ENCODE measurements at places on chromosomes 5 and 9.
A peak's percentile ranks its signal among the peaks of the same experiment; 100 is the strongest.

DNA sequence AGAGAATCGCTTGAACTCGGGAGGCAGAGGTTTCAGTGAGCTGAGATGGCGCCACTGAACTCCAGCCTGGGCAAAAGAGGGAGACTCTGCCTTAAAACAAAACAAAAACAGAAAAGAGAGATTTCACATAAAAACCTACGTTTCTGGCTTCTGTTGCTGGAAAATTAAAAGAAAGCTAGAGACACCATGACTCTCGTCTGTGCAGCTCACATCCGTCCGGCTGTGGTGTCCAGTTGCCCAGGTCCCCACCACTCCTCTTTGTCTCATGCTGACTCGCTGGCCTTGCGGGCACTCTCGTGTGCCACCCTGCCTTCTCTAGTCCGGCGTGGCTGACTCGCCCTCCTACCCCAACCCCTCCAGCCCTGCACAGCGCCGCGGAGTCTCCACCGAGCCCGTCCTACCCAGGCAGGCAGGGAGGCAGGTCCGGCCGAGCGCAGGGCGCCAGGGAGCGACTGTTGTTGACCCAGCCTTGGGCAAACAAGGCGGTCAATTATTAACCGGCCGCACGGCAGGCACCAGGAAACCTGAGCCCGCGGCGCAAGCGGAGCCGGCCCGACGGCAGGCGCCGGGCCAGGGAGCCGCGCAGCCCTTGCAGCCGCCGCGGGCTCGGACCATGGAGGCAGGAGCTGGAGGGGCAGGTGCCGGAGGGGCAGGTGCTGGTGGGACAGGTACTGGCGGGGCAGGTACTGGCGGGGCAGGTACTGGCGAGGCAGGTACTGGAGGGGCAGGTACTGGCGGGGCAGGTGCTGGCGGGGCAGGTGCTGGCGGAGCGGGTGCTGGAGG is at the start of gene PRRT1B:
TSS of gene PRRT1B (plus strand) at position 521 of the 783 bp plus-strand sequence. CDS start at position 614, 93 bp downstream.
- no peak for DNase-seq

DNA sequence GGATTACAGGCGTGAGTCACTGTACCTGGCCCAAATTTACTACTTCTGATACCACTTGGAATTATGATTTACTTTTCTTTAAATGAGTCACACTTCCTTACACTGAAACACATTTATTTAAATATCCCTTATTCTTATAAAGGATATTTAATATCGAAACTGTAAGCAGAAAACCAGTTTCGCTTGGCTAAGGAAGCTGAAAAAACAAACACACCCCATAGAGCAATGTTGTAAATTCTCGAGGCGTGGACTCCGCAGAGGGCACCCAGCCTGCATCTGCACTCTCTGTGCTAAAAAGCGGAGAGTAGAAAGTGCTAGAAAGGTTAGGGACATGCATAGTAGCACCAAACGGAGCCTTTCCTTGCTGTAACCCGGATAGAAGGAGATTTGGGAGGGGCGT is 86.5 kb downstream of the HMCN2 start:
- DNase-seq, result no peak

DNA sequence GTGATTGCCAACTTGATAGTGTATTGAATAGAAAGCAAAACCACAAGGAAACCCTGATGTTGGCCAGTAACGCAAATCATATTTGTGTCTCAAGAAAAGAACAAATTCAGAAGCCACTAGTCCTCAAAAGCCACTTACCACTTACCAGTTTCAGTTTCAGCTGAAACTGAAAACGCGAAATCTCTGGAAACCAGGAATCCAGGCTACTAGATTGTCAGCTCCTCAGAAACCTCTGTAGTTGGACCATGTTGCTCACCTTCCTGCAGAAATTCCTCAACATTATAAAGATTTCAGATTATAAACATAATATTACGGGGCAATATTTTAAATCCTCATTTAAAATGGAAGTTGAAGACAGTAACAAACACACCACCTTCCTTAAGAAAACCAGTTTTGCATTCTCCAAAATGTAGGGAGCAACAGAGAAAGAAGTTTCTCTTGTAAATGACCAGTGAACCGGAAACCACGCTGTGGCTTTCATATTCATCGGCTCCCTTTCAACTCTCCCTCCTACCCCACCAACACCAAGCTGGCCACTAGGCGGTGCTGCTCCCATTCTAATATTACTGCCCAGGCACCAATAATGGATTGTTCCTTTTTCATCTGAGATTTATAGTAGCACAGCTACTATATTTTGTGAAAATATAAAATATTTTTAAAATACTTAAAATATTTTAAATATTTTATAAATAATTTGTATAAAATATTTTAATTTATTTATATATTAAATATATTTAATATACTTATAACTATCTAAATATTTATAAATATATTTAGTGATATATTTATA is 8.7 kb upstream of the TMED7 start:
- DNase-seq, result peak; percentile 31

DNA sequence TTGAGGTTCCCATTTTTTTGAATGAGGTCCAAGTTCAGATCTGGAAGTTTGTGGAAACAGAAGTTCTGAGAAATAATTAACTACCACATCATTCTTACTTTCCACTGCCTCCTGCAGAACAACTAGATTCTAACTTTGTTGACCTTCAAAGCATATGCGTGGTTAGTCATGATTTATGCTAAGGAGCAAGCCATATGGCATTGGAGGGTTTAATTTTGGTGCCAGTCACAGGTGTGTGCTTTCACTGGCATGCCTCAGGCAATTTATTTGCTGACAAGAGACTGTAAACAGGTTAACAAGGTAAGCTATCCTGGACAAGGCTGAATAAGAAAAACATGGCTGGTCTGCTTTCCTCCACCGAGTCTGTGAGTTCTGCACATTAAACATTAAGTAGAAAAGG is 31.5 kb downstream of the HMHB1 start:
- no peak for DNase-seq

DNA sequence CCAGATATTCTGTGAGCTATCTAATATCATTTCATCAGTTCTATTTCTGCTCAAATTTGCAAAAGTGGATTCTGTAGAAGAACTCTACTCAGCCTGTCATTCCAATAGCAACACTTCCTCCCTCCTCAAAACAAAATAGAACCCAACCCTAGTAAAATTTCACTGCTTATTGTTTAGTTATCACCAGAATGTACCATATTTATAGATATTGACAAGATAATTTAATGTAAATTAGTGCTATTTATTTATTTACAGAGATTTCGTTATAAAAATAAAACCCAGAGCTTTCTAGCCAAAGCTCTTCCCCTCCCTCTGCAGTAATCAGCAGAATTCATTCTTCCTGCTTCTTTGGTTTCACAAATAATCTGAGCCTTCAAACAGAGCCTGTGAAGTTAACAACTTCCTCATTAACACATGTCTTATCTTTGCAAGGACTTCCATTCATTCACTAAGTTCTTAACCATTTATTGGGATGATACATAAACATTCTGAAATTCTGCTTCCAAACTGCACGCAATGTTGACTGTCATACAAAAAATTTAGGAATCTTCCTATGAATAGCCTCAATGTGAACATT is 73.7 kb upstream of the PJA2 start:
- no peak for DNase-seq

GRCh38 chr9:108245901-108246300 is 609.9 kb downstream of the ACTL7B start:
- no peak for DNase-seq

GRCh38 chr9:96382175-96382574 is 1.3 kb downstream of the SLC35D2 start:
- no peak for DNase-seq

GRCh38 chr9:129858167-129858962 is 23.1 kb downstream of the USP20 start:
- no peak for DNase-seq

GRCh38 chr9:123093141-123093540 is 59.7 kb downstream of the GPR21 start:
- no peak for DNase-seq

DNA sequence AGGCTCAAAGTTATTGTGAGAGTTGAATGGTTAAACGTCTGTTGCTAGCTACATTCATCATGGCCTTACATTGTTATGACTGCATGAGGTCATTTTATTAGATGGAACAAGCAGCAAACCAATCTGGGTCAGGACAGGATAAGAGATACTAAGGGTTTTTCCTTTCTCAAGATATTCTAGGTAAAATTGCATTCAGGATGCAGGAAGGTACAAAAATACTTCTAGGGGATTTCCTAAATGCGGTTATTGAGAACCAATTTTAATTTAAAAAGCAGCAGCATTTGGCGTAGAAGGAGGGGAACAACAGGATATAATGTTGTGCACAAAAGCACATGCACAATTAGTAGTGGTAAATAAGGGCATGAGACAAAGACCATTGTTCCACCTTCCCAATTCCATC is 39.2 kb upstream of the LURAP1L start:
- DNase-seq, result no peak

DNA sequence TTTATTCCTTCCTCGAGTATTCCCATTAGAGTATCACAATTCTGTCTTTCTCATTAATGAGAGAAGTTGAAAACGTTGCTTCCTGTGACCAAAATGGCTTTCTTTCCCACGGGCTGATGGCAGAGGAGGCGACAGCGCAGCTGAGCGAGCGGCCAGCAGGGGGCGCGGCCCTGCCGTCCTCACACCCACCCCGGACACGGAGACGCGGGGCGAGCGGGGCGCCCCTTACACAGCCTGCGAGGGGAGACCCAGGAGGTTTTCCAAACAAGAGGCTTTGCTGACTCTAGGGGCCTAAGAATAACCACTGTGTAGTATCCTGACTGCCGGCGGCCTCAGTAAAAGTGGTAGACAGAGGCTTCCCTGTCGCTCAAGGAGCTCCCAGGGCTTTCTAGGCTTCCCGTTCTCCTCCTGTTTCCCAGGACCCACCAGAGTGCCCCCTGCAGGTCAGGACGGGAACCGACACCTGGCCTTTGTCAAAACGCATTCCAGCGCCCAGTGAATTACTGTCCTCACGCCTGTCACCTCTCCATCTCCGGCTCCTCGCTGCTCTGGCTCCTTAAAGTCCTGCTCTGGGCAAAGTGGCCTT is 27.3 kb upstream of the FGF1 start:
- no peak for DNase-seq

- DNase-seq, result no peak
These were observed 4.3 kb upstream of the RMND5B start for GRCh38 chr5:178126556-178126955.

DNA sequence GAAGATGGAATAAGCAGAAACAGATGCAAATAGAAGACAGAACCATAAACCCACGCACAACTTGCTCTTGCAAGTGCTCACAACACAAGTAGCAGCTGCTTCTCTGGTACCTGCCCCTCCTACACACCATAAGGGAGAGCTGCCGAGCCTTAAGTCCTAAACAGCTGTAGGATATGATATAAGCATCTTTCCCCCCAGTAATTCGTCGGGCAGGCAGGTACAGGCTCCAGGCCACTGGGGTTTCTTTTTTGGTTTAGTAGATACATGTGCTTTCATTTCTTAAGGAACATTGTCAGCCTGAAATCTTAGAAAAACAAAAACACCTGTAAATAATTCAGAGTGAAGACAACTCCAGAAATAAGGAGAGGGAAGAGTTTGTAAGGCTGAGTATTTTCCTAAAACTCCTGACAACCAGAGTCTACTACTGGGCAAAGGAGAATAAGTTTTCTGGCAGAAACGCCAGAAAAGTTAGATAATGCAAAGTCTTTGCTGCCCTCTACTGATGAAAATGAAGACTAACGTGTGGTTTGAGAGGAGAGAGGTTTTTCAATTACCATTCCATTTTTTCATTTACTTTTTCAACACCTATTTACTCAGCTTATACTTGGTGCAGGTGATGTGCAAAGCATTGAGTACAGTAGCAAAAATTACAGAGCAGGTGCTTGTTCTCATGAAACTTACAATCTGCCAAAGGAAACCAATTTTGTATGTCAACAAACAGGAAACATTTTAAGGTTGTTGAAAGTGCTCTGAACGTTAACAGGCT is 20.1 kb upstream of the TCERG1 start:
- DNase-seq, result no peak

- no peak for DNase-seq
These were observed 74.1 kb upstream of the PIK3R1 start for GRCh38 chr5:68141494-68141893.

DNA sequence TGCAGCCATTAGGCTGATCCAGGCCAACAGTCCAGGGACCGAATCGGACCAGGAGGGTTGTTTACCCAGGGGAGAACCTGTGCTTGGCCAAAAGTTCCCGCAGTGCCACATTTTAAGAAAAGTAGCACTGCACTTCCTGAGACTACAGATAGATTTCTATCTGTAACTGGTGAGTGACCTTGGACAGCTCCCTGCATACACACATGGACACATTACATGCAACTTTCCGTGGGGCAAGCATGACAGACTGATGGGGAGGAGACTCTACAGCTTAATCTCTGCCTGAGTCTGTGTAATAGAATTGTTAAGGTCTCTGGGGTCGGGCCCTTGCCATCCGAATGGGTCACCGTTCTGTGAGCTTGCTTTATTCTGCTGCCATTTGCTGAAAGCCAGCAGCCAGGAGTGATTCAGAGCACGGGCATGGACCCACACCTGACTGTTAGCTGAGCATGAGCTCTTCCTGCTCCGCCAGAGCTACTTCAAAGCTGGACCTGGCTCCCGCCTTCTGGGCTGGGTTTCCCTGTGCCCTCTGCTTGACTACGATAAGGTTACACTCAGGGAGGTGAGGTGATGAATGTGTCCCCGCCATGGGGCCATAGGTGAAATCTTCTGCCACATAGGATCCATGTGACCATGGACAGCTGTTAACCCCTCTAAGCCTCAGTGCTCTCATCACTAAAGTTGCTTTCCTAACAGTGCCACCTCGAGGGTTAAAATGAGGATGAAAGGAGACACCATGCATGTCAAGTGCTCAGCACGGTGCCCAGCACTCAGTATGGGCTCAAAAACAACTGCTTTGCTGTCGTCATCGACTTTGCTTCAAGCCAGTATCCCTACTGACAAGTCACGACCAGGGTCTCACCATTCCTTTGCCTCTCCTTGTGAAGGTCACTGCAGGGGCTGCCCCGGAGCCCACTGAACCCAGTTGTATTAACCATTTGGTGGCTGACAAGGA is 200.0 kb downstream of the MELK start:
- DNase-seq, result no peak

DNA sequence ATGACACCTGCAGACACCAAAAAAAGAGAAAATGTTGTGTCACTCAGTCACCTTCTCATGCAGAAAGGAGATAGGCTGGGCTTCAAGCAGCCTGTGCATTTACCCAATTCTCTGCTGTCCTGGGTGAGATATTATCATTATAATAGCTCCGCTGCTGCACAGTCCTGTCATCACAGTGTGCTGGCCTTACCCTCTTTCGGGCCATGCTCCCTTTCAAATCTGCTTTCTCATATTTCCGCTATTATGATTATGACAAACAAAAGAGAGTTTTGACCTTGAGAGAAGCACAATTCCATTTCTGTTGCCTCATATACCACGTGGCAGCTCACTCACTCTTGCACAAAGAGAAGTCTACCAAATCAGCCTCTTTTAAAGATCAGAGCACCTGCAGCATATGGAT is 1350.1 kb upstream of the ACO1 start:
- no peak for DNase-seq

GRCh38 chr9:4423207-4423610 is 67.1 kb upstream of the SLC1A1 start:
- DNase-seq, result no peak

- DNase-seq, result no peak
These were observed 332.0 kb downstream of the TRIM32 start for GRCh38 chr9:117018966-117019617.

DNA sequence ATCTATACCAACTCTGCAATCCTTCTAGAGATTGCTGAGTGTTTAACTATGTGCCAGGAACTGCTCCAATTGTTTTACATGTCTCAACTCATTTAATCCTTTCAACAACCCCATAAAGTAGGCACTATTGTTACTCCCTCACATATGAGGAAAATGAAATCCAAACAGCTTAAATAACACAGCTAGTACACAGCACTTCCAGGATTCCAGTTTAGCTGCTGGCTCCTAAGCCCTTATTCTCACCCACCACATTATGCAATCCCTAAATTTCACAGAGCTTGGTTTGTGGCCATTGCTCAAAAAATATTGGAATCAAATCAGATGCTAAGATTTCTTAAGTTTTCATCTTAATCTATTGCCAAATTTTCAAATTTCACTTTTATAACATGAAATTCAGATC is 84.9 kb downstream of the PRELID2 start:
- DNase-seq, result peak; percentile 14

Measured in GM04503 (cell line).